Epithelial cell of esophagus (primary cell): ENCODE measurements at places on chromosomes 13 and 19.

GRCh38 chr19:14985133-14985532, 5.5 kb upstream of the SLC1A6 start:
- no peak for DNase-seq

DNA sequence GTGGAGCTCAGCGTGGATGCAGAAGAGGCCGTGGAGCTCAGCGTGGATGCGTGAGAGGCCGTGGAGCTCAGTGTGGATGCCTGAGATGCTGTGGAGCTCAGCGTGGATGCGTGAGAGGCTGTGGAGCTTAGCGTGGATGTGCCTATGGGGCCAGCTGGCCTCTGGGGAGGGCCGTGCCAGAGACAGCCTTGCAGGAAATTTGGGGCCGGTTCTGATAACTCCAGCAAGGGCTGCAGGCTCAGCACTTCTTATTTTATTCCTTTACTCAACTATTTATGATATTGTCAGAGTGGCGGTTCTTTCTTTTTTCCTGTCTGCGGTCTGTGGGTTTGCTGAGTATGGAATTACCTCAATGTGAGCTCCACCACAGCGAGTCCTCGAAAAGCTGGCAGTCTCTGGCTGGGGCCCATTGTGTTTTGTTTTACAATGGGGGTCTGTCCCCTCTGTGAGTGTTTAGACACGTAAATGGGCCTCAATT, 17.8 kb upstream of the TMEM255B start:
- DNase-seq, result no peak

GRCh38 chr13:47929156-47929555, 71.9 kb downstream of the SUCLA2 start:
- DNase-seq, result no peak

- DNase-seq, result peak; percentile 60
These were observed 13.8 kb downstream of the OR7D4 start for GRCh38 chr19:9205501-9206113.

GRCh38 chr13:28750187-28751045, 31.6 kb upstream of the SLC46A3 start:
- DNase-seq, result peak; percentile 54

- no peak for DNase-seq
These were observed 274.8 kb downstream of the TEX29 start for GRCh38 chr13:111595276-111595675.
